ENCODE measurements at places on chromosomes 12 and 14. TPM values are rescaled to one million over a fixed set of nuclear protein-coding genes. Genes with fewer than 3 reads are reported as not detected.

The CCDC38 gene
- total RNA-seq: 0.89 TPM

The CIROP gene
- not detected for total RNA-seq

The GZMB gene
- total RNA-seq: not detected

The RNF212B gene
- total RNA-seq: not detected

The KRT1 gene
- total RNA-seq: not detected

The PPP1R13B gene
- total RNA-seq: 1.4 TPM

The TARBP2 gene
- 34.6 TPM for total RNA-seq

The IFNG-AS1 gene
- total RNA-seq: not detected

The BATF gene
- not detected for total RNA-seq

The TNS2 gene
- total RNA-seq: 12.1 TPM

The SERPINA12 gene
- not detected for total RNA-seq

The ENDOU gene
- 0.37 TPM for total RNA-seq

The CLEC2A gene
- total RNA-seq: not detected

The GALNT8 gene
- not detected for total RNA-seq

The MYL6B gene
- total RNA-seq: 41.4 TPM

The BEST3 gene
- total RNA-seq: not detected

The ATF7 gene
- total RNA-seq: 24.9 TPM

The GLIPR1L1 gene
- not detected for total RNA-seq

The XPOT gene
- 293 TPM for total RNA-seq

The SELPLG gene
- not detected for total RNA-seq

The KRT78 gene
- not detected for total RNA-seq

The EMP1 gene
- 11.1 TPM for total RNA-seq

The GALNT4 gene
- total RNA-seq: 10.7 TPM

The AJUBA gene
- total RNA-seq: 61.0 TPM

The DNM1L gene
- total RNA-seq: 61.0 TPM

The ACSS3 gene
- 44.0 TPM for total RNA-seq

The MAP1LC3B2 gene
- 0.97 TPM for total RNA-seq

The IL31 gene
- not detected for total RNA-seq

The KRT75 gene
- not detected for total RNA-seq

The PROX2 gene
- total RNA-seq: not detected

The KRT6B gene
- not detected for total RNA-seq

The TEX52 gene
- not detected for total RNA-seq

The SMCO3 gene
- total RNA-seq: not detected

The ELK3 gene
- total RNA-seq: 13.5 TPM

The CCDC196 gene
- total RNA-seq: not detected

The ARMH4 gene
- total RNA-seq: 1.2 TPM

The TGFB3 gene
- 0.84 TPM for total RNA-seq

The PIWIL1 gene
- not detected for total RNA-seq

The POC1B gene
- total RNA-seq: 43.9 TPM

The MANSC4 gene
- total RNA-seq: not detected

The LIN7A gene
- total RNA-seq: 42.9 TPM

The FOS gene
- total RNA-seq: 18.7 TPM

The RERG gene
- total RNA-seq: not detected

The EEF1AKMT3 gene
- 6.8 TPM for total RNA-seq

The CLECL1 gene
- total RNA-seq: not detected

The CDK2 gene
- total RNA-seq: 31.6 TPM

The ABCB9 gene
- 3.9 TPM for total RNA-seq

The MGP gene
- not detected for total RNA-seq

The KTN1 gene
- 177 TPM for total RNA-seq

Measured in NCI-H460 (cell line).